ENCODE measurements at places on chromosomes 5 and 9.
A peak's percentile ranks its signal among the peaks of the same experiment; 100 is the strongest.

- no peak for DNase-seq
These were observed 242.1 kb downstream of the HCN1 start for GRCh38 chr5:45454114-45454513.

- peak; percentile 59 for DNase-seq
These were observed 165.2 kb upstream of the MSX2 start for GRCh38 chr5:174559141-174559540.

DNA sequence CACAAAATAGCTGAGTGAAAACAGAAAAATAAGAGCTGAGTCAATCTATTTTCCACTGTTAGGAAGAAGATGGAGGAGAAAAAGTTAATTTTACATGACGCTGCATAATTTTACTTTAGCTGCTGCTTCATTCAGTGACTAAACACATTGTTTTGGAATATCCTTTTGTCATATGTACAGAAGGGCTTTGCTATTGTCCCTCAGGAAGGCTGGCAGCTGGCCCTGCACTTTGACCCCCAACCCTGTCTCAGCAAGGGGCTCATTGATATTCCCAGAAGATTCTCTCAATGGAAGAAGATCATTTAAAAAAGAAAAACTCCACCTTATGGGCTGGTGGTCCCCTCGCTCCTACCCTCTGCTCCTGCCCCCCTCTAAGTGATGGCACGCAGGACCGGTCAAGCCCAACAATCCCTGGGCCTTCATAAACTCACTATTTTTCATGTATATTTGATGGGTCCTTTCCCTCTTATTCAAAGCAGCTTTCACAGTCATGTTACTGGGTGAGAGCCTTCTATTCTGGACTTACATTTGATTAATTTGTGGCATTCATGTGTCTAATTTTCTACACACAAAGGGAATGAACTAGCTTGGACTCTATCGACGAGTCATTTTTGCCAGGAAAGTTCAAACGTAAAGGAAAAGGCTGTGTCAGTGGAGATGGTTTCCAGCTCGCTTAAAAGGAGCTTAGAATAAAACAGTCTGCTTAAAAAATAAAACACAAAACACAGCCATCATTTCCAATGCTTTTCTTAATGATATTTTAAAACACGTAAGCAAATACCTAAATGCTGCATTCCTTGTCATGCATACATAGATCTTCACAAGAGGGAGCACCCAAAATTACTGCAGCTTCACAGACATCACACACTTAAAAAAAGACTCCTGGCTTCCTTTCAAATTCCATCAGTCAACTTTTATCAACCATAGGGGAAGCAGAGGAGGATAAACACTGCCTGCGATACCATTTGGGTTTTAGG is 104.7 kb downstream of the EFNA5 start:
- peak; percentile 8 for DNase-seq

GRCh38 chr5:50445296-50445949 is 4.3 kb upstream of the EMB start:
- DNase-seq = no peak

- no peak for DNase-seq
These were observed 9.1 kb downstream of the EGFL7 start for GRCh38 chr9:136671646-136672430.

GRCh38 chr9:81652058-81652687 is 37.2 kb downstream of the TLE1 start:
- no peak for DNase-seq

DNA sequence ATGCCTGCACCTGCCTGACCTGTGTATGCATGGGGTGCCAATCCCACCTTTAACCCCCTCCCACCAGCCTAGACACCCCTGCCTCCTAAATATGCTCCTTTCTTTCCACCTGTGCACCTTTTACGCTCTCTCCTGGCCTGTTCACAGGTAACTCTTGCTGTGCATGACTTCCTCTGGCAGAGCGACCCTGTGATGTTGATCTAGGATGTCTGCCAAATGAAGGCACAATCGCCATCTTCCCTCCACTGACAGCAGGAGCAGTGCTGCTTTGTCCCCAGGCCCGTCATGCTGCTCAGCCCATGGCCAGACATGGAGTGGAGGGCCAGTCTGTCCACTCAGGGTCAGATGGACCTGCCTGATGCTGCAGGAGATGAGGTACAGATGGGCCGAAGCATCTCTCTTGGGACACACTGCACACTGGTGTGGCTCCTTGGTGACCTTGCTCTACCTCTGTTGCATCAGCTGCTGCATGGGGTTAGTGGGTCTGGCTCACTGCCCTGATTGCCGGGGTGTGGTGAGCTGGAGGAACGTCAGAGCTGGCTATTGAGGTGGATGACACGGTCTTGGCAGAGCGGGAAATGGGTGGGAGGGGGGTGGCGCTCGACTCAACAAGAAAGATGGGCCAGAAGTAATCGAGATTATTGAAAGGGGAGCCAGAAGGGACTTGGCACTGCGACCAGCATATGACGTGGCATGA is 101.7 kb upstream of the PITX1 start:
- DNase-seq = peak; percentile 70

- DNase-seq = no peak
These were observed 2.2 kb downstream of the IDNK start for GRCh38 chr9:83625178-83625577.

DNA sequence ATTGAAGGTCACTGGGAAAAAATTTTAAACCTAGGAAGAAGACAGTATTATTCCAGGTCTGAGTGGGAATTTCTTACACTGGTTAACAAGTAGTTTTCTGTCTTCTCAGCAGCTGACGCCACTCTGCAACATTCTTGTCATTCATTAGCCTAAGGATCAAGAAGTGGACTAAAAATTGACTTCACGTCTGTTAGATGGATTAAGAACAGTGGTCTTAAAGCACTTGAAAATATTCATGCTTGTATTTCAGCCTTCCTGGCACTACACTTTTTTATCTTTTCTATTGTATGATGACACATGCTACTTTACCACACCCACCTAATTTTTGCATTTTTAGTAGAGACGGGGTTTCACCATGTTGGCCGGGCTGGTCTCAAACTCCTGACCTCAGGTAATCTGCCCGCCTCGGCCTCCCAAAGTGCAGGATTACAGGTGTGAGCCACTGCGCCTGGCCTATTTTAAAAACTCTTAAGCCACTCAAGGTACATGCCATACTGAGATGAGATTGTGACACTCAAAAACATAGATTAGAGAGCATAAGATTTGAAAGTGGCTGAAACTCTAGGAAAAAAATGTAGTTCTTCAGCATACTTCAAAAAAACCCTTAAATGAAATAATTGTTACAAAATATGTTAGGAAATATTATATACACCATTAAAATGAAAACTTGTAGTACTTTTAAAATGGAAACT is 8.4 kb downstream of the MATR3 start:
- no peak for DNase-seq

- no peak for DNase-seq
These were observed 258.3 kb upstream of the EFNA5 start for GRCh38 chr5:107929080-107929479.

- no peak for DNase-seq
These were observed 5.4 kb upstream of the ANXA1 start for GRCh38 chr9:73146111-73146815.

- no peak for DNase-seq
These were observed 705 bp downstream of the PWWP2A start for GRCh38 chr5:160118349-160119141.

- DNase-seq = no peak
These were observed 155.7 kb upstream of the SH3GL2 start for GRCh38 chr9:17422994-17423680.

- DNase-seq = peak; percentile 61
These were observed 8.2 kb upstream of the GDNF start for GRCh38 chr5:37847978-37848425.

DNA sequence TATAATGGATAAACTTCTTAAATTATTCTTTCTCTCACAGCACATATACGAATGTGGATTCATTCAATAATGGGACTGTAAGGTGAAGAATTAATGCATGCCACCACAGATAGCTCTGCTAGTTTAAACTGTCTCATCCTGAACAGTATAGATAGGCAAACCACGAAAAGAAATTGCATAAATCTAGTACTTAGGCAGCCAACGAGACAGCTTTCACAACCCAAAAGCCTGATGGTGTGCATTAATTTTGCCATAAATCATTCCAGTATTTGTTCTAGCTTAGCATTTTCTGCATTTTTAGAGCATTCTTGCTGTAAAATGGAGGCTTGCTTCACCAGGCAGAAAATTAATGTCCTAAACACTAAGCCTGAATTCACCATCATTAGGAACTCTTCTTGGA is 834.2 kb upstream of the DMAC1 start:
- peak; percentile 87 for DNase-seq

DNA sequence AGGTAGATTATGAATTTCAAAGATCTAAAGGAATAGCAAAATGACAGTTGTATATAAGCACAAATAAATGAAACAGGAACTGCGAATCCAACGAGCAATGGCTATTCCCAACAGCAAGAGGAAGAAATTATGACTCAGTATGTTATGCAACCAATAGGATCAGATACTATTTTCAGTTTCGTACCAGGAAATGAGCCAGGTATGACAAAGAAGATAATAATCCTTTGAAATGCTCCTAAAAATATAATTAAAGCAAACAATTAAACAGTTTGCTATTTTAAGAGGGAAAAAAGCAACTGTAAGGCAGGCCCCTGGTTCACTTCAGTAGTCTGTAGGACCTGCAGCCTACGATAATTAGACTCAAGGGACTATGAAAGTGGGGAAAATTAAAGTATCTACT is 58.9 kb downstream of the AUH start:
- peak; percentile 88 for DNase-seq

DNA sequence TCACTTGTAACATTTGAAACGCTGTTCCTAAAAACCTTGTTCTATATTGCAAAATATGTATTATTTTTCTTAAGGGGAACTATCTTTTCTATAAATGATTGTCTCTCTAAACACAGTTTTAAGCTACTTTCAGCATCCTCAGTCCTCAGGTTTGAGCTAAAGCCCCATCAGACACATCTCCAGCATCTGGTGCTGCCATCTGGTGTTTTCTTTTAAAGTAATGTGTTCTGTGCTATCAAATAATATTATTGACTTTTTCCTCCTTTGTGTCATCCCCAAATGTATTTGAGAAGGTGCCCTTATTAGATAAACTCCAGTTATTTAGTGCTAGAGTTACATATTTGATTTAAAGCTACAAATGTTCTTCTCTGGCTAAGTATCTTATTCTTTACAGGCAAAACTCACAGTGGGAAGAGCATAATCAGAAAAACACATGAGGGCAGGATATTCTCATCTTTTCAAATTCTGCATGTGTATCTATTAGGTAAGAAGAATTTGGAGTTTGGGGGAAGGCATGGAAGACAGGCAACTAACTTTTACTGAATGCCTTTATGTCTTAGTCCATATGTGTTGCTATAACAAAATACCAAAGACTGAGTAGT is 27.5 kb downstream of the ZNF474 start:
- peak; percentile 74 for DNase-seq

GRCh38 chr5:96868603-96869371 is 7.5 kb upstream of the ERAP2 start:
- peak; percentile 64 for DNase-seq

DNA sequence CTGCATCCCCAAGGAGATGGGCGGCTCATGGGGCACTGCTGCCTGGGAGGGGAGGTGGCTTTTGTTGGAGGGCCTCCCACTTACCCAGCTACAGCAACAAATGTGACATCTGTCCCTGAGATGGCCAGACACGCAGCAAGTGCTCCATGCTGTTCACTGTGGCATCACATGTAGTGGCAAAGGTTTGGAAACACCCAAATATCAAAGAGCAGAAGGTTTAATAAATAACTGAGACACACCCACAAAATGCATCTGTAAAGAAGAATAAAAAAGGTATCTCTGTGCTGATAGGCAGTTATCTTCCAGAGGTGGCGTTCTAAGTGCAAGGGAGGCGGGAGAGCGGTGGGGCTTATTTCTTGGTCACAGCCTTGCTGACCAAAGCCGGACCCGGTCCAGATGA is 23.3 kb upstream of the CLPTM1L start:
- no peak for DNase-seq

- no peak for DNase-seq
These were observed 44.2 kb upstream of the TDRD7 start for GRCh38 chr9:97367729-97368128.

- no peak for DNase-seq
These were observed 91.5 kb downstream of the GHR start for GRCh38 chr5:42514754-42515153.

- peak; percentile 34 for DNase-seq
These were observed 415.0 kb downstream of the ARHGEF28 start for GRCh38 chr5:74040811-74041491.

DNA sequence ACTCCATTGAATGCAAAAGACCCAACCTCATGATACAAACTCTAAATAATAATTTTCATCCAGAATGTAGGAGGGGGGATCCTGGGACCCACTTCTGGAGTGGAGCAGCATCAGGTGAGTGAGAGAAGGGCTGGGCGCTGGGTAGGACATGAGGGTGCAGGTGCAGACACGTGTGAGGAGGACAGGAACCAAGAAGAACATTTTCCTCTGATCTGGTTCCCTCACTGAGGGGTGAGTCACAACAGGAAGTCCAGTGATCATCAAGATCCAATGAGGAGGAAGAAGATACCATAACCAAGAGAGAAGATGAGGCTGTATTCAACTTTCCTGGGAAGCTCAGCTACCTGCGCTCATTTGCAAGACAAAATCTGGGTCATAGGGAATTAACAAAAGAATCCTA is 57.4 kb downstream of the SFXN1 start:
- no peak for DNase-seq

GRCh38 chr5:68554571-68555279 is 339.2 kb downstream of the PIK3R1 start:
- peak; percentile 87 for DNase-seq

DNA sequence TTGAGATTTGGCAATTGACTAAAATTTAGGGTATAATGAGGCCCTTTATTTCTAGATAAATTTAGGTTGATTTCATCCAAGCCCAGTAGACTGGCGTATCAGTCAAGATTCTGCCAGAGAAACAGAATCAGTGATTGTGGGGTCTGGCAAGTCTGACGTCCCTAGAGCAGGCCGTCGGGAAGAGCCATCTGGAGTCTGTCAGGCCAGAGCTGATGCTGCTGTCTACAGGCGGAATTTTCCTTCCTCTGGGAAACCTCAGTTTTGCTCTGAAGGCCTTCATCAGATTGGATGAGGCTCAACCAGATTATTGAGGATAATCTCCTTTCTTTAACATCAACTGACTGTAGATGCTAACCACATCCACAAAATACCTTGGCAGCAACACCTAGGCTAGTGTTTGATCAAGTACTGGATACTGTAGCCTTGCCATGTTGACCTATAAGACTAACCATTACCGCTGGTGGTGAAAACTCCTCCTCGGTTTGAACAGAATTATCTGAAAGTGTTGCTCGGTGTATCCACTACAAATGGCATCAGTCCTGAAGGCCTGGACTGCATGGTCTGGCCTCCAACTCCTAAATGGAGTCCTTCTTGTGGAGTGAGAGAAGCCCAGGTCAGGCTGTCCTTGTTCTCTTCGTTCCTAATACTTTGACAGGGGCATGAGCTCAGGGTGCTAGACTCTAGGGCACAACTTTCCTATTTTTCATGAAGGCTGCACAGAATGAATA is 83.2 kb upstream of the ANKH start:
- no peak for DNase-seq

- DNase-seq = no peak
These were observed 26.8 kb downstream of the GLRA1 start for GRCh38 chr5:151897896-151898295.

DNA sequence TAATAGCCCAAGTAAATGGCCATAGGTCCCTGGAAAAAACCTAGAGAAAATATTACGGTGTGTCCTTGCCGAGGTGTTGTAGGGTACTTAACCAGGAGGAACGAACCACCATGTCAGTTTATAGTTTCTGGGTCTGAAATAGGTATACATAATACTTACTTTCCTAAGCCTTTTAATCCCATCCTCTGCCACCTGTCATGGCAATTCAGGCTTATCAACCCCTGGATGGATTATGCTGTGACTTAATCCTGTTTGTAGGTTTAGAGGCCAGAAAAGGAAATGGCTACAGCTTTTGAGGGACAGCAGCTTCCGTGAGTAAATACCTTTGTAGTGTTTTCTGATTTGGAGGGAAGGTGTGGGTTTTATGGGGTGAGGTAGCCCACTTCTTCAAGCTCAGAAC is 89.1 kb upstream of the PTPRD start:
- no peak for DNase-seq

Data from fibroblast of skin of right quadriceps (primary cell).